ENCODE measurements at places on chromosomes 5 and 9.

GRCh38 chr5:67581203-67581602 is 384.6 kb upstream of the CD180 start:
- no peak for DNase-seq

DNA sequence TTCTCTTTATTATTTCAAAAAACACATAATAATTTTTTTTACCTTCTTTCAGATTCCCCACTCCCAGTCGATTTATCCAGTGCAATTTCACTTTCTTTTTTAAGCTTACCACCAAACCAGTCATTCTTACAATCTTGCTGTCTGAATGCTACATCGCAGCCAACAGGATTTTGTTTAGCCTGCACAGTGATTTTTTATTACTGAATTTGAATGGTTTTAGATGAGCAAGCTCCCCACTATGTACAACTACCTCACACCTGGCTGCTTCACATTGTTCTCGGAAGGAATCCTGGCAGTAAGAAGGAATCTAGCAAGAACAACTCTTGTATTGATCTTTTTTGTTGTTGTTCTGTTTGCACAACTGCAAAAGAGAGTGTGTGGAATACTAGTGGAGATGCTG is 668.1 kb upstream of the WWC1 start:
- DNase-seq: no peak

GRCh38 chr9:126587187-126588185 is 26.2 kb upstream of the LMX1B start:
- DNase-seq: no peak

- no peak for DNase-seq
Observed at GRCh38 chr5:169343766-169344165, 42.8 kb upstream of the SLIT3 start.

DNA sequence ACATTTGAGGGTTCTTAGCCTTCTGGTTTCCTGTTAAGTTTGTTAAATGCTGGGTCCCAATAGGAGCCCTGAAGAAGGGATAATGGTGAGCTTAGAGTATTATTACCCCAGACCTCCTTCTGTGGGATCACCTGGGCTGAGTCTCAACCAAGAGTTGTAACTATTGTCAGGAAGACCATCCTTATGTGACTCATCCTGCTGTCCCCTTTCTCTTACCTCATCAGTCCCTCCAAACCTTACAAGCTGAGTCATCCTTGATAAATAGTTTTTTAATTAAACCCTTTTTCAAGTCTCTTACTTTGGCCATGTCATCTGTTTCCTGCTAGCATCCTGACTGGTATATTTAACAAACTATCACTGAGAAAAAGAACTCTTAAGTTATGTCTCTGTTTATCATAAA is 502.8 kb downstream of the LRRC70 start:
- DNase-seq: no peak

DNA sequence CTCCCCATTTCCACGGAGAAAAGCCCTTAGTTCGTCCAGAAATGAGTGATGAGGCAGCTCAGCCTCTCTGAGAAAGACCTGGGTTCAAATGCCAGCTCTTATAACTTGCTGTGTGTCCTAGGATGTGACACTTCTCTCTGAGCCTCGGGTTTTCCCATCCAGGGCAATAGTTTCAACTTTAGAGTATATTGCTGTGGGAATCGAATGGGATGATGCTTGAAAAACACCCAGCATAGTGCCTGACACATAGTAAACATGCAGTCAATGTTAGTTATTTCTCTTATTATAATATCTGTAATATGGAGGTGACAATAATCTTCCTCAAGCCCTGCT is 430 bp upstream of the MAPKAP1 start:
- DNase-seq: no peak

- DNase-seq: no peak
Observed at GRCh38 chr5:33494466-33494865, 53.7 kb downstream of the TARS1 start.

GRCh38 chr5:92769978-92770377 is 811.0 kb downstream of the NR2F1-AS1 start:
- peak; percentile 79 for DNase-seq

Data from cerebellar cortex (tissue), 1 donor.